ENCODE measurements at places on chromosomes 3 and 15.

GRCh38 chr3:72560846-72561675 lies 287.2 kb downstream of the SHQ1 start:
- no peak for DNase-seq

GRCh38 chr3:8638994-8639658 lies 5.5 kb downstream of the SSUH2 start:
- no peak for DNase-seq

DNA sequence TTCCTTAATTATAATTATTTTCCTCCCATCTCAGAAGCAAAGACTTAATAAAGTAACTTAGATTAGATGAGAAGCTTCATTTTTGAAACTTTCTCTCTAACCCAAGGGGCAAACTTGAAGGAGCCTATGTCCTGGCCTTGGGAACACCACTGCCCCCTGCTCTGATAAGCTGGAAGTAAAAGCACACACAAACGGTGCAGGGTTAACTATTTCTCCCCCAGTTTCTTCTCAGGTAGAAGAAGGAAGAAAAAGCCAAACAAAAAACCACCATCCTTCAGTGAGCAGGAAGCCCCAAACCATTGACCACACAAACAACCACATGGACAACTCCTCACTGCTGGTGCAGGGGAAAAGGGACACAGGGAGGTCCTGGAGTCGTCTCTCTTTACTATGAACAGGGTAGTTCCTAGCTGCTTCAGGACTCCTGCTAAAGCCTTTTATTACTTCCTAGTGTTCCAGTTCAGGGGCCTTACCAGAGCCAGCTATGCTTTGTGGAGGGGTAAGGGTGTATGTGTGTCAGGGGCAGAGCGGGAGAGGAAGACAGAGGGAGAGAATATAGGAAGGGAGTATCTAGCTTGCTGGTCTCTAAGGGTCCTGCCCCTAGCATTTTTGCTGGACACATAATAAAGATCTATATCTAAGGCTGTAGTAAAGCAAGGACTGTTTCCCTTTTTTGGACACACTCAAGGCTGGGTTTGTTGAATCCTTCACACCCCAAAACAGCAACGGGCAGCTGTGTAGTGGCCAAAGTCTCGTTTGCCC lies 94.0 kb upstream of the UMPS start:
- DNase-seq: no peak

- no peak for DNase-seq
Measured at GRCh38 chr3:65869798-65870197, 168.9 kb downstream of the MAGI1 start.

- no peak for DNase-seq
Measured at GRCh38 chr3:36905545-36905944, 39.3 kb downstream of the TRANK1 start.

GRCh38 chr15:92847841-92848240 lies 52.3 kb upstream of the CHD2 start:
- no peak for DNase-seq

DNA sequence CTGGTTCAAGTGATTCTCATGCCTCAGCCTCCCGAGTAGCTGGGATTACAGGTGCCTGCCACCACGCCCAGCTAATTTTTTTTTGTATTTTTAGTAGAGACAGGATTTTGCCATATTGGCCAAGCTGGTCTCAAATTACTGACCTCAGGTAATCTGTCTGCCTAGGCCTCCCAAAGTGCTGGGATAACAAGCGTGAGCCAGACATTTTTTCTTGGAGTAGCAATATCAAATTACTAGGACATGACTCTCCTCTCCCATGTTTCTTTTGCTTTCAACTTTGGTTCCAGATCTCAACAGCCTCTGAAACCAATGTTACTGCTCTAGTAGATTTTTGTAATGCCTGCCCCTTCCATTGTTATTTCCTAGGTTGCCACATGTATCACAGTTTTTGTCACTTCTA lies 462.0 kb downstream of the GBE1 start:
- DNase-seq: no peak

- DNase-seq: no peak
Measured at GRCh38 chr3:39401983-39402382, 4.5 kb upstream of the RPSA start.

- no peak for DNase-seq
Measured at GRCh38 chr3:127427156-127427555, 139.3 kb upstream of the PRR20G start.

GRCh38 chr15:26866298-26867199 lies at the start of gene GABRA5:
TSS of gene GABRA5 (plus strand) at chr15:26867062. CDS start at chr15:26869249, 2,187 bp downstream.
- DNase-seq: no peak

- no peak for DNase-seq
Measured at GRCh38 chr3:16322189-16322588, 57.2 kb downstream of the OXNAD1 start.

DNA sequence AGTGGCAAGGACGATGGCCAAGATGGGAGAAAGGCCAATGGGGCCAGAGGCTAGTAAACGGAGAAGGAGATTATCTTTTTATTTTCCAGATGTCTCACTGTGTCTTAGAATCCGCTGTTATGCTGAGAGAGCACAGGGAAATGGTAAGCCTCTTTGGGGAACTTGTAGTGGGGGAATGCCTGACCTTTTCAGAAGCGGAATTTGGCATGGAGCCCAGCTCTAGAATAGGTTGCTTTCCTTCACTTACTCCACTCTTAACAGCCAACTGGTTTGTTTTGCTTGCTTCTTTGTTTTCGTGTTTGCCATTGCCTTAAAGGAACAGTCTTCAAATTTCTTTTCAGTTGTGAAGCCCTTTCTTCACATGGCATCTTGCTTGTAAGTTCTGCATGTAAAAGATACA lies 316.2 kb upstream of the THRB start:
- DNase-seq: no peak

DNA sequence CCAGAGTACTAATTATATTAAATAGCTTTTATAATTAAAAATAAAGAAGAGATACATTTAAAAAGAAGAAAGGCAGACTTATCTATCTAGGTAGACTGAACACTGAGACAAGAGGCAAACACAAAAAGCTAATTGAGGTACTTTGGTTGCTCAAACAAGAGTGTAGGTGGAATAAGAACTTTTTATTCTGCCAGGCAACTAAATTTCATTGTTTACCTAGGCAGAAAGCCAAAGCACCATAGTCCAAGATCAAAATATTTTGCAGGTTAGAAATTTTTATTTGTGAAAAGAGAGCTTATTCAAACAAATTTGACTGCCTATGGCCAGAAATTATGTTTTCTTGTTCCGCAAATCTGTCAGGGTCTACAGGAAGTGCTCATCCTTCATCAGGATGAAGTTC lies 499.6 kb upstream of the GBE1 start:
- DNase-seq: no peak

GRCh38 chr15:87470923-87471322 lies 785.6 kb downstream of the NTRK3 start:
- DNase-seq: no peak

DNA sequence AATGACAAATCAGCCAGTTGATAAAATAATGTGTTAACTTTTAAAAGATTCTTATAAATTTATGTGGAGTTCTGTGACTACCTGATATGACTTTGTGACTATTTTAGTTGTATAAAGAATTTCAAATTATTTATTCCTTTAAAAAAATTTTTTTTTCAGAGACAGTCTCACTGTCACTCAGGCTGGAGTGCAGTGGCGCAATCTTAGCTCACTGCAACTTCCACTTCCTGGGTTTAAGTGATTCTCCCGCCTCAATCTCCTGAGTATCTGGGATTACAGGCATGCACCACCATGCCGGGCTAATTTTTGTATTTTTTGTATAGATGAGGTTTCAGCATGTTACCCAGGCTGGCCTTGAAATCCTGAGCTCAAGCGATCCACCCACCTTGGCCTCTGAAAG lies 48.5 kb downstream of the MBNL1 start:
- no peak for DNase-seq

GRCh38 chr3:149395107-149396089 lies 17.9 kb upstream of the TM4SF1 start:
- DNase-seq: no peak

DNA sequence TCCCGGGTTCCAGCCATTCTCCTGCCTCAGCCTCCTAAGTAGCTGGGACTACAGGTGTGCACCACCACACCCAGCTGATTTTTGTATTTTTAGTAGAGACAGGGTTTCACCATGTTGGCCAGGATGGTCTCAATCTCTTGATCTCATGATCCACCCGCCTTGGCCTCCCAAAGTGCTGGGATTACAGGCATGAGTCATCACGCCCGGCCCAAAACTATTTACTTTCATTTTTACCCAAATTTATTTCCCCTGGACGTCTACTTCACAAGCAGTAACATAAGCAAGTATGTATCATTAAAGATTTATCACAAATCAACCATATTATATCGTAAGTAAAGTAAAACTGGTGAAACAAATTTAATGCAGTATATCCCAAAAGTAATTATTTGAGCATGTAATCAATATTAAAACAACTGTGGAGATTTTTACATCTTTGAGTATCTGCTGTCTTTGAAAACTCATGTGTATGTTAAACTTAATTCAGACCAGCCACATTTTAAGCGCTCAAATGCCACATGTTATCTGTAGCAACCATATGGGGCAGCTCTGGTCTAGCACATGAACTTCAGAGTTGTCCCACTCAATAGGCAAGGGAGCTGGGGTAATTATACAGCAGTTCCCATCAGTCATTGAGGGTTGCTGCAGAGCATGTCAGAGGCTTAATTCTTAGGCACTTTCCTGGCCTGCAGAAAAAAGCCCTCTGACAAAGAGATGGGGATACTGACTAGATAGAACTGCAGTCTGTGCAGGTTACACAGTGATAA lies 185.7 kb upstream of the CTDSPL start:
- DNase-seq: no peak

DNA sequence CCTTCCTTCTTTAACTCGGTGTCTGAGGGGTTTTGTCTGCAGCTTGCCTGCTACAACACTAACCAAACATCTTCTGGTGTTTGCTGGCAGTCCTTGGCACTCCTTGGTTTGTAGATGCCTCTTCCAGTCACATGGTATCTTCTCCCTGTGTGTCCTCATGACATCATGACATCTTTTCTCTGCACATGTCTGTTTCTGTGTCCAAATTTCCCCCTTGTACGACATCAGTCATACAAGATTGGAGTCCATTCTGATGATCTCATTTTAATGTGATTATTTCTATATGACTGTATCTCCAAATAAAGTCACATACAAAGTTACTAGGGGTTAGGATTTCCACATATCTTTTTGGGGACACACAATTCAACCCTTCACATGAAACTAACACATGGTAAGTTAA lies 152.3 kb upstream of the LRRN1 start:
- DNase-seq: no peak

DNA sequence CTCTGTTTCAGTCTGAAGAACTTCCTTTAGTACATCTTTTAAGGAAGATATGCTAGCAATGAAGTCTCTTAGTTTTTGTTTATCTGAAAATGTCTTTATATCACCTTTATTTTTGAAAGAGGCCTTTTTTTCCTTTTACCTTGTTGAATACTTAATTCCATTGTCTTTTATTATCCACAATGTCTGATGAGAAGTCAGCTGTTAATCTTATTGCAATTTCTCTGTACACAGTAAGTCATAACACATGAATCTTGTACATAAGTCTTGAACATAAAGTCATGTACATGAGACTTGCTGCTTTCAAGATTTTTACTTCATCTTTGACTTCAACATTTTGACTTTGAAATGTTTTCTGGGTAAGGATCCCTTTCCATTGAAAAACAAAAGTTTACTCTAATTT lies 424.3 kb upstream of the ATP10A start:
- no peak for DNase-seq

GRCh38 chr3:114411811-114412803 lies 118.3 kb downstream of the TIGIT start:
- DNase-seq: no peak

DNA sequence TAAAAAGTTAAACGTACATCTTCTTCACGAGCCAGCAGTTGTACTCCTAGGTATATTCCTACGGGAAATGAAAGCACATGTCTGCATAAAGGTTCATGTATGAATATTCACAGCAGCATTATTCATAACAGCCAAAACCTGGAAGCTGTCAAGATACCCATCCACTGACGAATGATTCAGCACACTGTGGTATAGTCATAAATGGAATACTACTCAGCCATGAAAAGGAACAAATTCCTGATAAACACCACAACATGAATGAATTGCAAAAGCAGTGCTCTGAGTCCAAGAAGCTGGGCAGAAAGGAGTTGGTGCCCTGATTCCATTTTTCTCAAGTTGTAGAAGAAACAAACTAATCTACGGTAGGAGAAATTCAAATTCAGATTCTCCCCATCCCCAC lies 3.9 kb downstream of the TMEM43 start:
- no peak for DNase-seq

DNA sequence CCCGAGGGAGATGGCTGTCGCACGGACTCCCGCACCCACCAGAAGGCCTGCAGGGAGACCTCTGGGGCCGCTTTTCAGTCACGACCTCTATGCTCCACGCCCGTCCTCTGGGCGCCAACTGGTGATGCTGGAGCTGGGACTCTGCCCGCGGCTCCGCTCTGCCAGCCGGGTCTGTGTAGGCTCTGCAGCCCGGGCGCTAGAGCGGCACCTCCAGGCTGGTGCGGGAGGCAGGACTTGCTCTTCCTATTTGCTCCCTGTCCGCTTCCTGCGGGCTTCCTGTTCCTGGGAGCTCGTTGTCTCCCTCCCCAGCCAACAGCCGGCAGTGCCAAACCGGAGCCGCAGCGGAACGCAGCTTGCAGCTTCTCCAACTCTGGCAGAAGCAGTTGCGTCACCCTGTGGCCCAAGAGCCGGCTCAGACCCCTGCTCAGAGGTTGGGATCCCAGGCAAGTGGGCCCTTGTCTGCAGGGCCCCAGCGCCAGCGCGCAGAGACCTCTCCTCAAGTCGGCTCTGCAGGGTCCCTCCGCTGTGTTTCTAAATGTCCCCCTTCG lies 285.9 kb downstream of the XXYLT1 start:
- DNase-seq: no peak

- no peak for DNase-seq
Measured at GRCh38 chr3:53286727-53287126, 30.9 kb upstream of the TKT start.

DNA sequence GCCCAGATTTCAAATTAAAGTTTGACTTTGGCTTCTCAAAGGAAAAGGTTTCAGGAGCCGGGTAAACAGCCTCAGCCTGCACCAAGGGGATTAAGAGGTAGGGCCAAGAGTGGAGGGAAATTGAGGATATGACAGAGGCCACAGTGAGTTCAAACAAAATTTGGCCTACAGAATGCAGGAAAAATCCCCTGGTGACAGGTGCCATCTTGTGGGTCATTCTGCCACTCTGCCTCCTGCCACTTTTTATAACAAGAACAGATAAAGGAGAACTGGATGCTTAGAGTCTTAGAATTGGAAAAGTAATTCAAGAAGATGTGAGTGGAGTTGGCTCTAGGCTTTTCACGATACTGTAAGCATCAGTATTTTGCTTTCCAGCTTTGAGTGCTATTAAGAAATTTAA lies 253.2 kb downstream of the NR2F2 start:
- DNase-seq: no peak

DNA sequence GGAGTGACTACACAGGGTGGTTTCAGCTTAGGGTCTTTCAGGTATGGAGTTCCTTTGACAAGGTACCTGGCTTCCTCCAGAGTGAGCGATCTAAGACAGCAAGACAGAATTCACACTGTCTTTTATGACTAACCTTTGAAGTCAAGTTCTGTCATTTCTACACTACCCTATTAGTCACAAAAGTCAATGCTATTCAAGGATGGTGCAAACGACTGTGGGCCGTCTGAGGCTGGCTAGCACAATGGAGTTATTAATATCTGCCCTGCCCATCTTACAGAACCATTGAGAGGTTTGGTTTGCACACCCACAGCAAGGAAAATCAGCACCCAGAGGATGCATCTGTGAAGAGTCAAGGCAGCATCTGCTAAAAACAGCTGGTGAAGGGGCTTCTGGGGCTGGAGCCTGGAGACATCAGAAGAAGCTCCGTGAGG lies 62.9 kb upstream of the XCR1 start:
- no peak for DNase-seq

- DNase-seq: no peak
Measured at GRCh38 chr3:169627789-169628188, 35.7 kb downstream of the MECOM start.

Measured in GM12891 (cell line).